ENCODE measurements at places on chromosomes 1 and 21. TPM values are rescaled to one million over a fixed set of nuclear protein-coding genes. Genes with fewer than 3 reads are reported as not detected.

The LIN28A gene
- total RNA-seq = not detected

The PRELP gene
- 7.1 TPM for total RNA-seq

The AK4 gene
- total RNA-seq = 2.3 TPM

The GLIS1 gene
- 0.10 TPM for total RNA-seq

- no peaks in the 10 kb centered on the region for H3K27me3 ChIP-seq
- peaks cover 51% of the 10 kb centered on the region for H3K4me1 ChIP-seq
- peak overlapping the region; percentile 97 for H3K27ac ChIP-seq
Observed at GRCh38 chr1:181033128-181033798, 520 bp upstream of the MR1 start.

The TRPM2 gene
- total RNA-seq = 3.1 TPM

- DNase-seq = no peak
- no peak overlapping the region for H3K27ac ChIP-seq
- no peaks in the 10 kb centered on the region for H3K4me1 ChIP-seq
- no peaks in the 10 kb centered on the region for H3K27me3 ChIP-seq
Observed at GRCh38 chr1:66172272-66172671, 361.7 kb upstream of the SGIP1 start.

The CACNA1E gene
- total RNA-seq = not detected

- H3K4me3 ChIP-seq = no peak overlapping the region
- DNase-seq = no peak
Observed at GRCh38 chr1:114250683-114251572, 97.3 kb upstream of the SYT6 start.

DNA sequence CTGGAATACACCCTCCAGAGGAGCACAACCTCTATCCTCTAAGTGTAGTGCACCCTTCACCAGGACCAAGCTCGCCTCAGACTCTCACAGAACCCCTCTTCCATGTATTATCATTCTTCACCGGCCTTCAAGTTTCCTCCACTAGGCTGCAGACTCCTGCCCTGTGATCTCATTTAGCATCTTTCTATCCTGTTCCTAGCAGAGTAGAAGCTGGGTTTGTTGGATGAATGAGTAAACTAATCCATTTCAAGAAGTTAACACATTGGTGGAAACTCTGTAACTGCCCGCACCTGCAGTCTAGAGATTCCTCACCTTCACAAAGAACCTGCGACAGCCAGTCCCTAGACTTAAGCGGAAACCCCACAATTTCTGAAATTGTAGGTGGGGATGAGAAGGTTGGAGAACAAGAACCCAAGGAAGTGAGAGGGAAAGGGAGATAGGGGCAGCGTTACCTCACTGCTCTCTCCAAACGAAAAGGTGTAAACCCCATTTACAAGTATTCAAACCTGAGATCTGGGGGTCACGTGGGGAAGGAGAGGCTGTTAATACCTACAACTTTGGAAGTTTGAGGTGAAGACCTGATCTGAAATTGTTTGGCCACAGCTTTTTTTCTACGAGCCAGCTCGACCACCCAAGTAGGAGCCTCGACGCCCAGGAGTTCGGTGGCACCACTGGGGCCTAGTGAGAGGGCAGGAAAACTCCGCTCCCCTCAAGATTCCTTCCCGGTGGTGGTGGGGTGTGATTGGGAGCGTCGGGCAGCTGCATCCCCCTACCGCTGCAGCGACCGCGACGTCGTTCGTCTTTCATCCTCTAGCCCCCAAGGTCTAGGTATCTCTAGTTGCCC lies 1.2 kb downstream of the PTPN14 start:
- H3K27me3 ChIP-seq = no peaks in the 10 kb centered on the region
- H3K27ac ChIP-seq = peak overlapping the region; percentile 100
- peaks cover 19% of the 10 kb centered on the region for H3K4me1 ChIP-seq
- H3K36me3 ChIP-seq = no peaks in the 10 kb centered on the region
- peak overlapping the region; percentile 75 for H3K4me3 ChIP-seq

The OR13G1 gene
- not detected for total RNA-seq

The OR6K3 gene
- total RNA-seq = not detected

GRCh38 chr1:153538315-153538821 lies 2.4 kb downstream of the S100A5 start:
- no peak for DNase-seq
- no peak overlapping the region for H3K27ac ChIP-seq
- H3K36me3 ChIP-seq = no peaks in the 10 kb centered on the region
- peaks cover 27% of the 10 kb centered on the region for H3K4me1 ChIP-seq
- H3K27me3 ChIP-seq = no peaks in the 10 kb centered on the region
- no peak overlapping the region for H3K4me3 ChIP-seq

DNA sequence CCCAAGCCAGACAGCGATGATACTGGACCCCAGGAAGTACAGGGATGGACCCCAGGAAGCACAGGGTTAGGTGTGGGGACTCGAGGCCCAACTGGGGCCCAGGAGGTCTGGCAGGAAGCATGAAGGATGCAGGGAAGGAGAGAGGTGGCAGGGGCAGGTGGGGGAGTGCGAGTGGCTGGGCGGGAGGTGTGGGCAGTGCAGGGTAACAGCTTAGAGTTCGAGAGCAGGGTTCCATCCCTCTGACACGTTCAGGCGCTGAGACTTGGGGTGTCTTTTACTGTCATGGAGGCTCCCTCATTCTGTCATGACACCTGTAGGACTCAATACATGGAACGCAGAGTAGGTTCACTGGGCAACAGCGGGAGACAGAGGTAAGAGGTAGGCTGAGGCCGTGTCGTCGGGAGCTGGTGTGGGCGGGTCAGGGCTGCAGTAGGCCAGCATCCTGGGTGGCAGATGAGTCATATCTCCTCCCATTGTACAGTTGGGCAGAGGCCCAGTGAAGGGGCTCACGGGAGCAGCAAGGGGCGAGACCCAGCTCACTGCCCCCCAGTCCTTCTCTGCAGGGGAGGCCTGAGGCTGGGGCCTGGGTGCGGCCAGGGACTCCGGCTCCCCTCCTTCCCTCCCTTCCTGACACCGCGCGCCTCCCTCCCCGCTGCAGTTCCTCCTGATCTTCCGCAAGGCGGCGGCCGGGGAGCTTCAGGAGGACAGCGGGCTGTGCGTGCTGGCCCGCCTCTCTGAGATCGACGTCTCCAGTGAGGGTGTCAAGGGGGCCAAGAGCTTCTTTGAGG lies 11.6 kb upstream of the CTRC start:
- H3K36me3 ChIP-seq = peaks cover 14% of the 10 kb centered on the region
- H3K4me1 ChIP-seq = peaks cover 7% of the 10 kb centered on the region
- no peaks in the 10 kb centered on the region for H3K27me3 ChIP-seq

DNA sequence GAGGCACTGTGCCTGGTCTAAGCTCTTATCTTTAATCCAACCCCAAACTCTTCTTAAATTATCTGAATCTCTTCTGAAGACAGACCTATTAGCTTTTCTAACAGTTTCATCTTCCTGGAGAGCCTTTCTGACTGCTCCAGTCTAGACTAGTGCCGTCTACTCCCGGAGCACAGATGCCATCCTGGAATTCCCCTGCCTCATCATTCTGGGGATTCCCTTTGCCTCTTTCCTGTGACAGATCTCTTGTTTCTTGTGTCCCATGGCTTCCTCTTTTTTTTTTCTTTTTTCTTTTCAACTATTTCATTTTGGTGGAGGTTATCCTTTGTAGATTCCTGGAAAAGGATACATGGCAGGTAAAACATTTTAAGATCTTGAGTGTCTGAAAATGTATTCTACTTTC lies 11.7 kb downstream of the SEMA4A start:
- no peak overlapping the region for H3K27ac ChIP-seq
- H3K4me3 ChIP-seq = no peak overlapping the region
- H3K4me1 ChIP-seq = no peaks in the 10 kb centered on the region
- no peaks in the 10 kb centered on the region for H3K27me3 ChIP-seq
- DNase-seq = no peak

DNA sequence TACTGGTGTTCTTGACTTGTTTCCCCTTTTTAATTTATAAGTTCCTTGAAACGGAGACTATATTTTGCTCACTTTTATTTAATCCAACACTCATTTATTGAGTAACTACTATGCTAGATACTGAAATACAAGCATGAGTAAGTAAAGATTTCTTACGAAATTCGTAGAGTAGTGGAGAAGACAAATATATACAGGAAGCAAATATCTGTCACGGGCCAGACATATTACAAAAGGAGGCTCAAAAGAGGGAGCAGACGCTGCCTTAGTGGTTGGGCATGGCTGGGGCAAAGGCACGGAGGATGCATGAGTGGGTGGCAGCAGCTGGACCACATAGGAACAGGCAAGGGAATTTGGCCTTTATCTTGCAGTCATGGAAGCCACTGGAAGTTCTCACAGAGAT lies 6.8 kb downstream of the NCF2 start:
- H3K36me3 ChIP-seq = no peaks in the 10 kb centered on the region
- H3K4me1 ChIP-seq = no peaks in the 10 kb centered on the region
- peak; percentile 60 for DNase-seq
- H3K4me3 ChIP-seq = no peak overlapping the region
- no peaks in the 10 kb centered on the region for H3K27me3 ChIP-seq

DNA sequence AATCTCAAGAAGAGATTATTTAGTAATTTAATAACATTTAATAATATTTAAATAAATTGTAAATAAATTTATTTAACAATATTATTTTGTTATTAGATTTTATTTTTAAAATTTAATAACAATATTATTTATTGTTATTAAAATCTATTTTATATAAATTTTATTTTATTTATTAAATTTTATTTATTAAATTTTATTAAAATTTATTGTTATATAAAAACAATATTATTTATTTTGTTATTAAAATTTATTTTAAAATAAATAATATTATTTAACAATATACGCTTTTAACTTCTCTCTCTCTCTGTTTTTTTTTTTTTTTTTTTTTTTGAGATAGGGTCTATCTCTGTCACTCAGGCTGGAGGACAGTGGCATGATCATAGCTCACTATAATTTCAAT lies 347.1 kb upstream of the LRRC7 start:
- no peak overlapping the region for H3K27ac ChIP-seq
- no peaks in the 10 kb centered on the region for H3K27me3 ChIP-seq
- no peak for DNase-seq
- H3K4me1 ChIP-seq = no peaks in the 10 kb centered on the region
- no peak overlapping the region for H3K4me3 ChIP-seq

GRCh38 chr1:178634445-178634844 lies 90.6 kb upstream of the RALGPS2 start:
- DNase-seq = no peak
- H3K4me3 ChIP-seq = no peak overlapping the region
- H3K27ac ChIP-seq = no peak overlapping the region
- no peaks in the 10 kb centered on the region for H3K4me1 ChIP-seq
- H3K36me3 ChIP-seq = no peaks in the 10 kb centered on the region
- H3K27me3 ChIP-seq = no peaks in the 10 kb centered on the region

- H3K36me3 ChIP-seq = no peaks in the 10 kb centered on the region
- H3K27ac ChIP-seq = no peak overlapping the region
- no peak overlapping the region for H3K4me3 ChIP-seq
Observed at GRCh38 chr1:87473203-87473661, 144.6 kb downstream of the LMO4 start.

DNA sequence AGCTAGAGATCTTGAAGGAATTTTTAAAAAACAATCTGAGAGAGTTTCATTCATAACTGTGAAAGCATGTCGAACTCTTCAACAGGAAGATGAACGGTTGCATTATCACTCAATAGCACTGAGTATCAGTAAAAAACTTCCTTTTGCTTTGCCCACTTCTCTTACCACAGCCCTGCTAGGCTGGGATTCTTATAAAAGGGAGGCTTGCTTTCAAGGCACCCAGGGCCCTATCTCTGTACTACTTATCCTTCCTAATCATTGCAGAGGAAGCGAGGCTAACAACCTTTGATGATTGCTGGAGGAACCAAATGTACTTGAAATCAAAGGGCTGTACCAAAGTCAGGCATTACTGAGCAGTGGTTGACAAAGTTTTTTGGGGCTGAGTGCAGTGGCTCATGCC lies 71.2 kb downstream of the SNRPE start:
- H3K27ac ChIP-seq = no peak overlapping the region
- no peaks in the 10 kb centered on the region for H3K36me3 ChIP-seq
- H3K27me3 ChIP-seq = no peaks in the 10 kb centered on the region
- H3K4me3 ChIP-seq = no peak overlapping the region
- no peaks in the 10 kb centered on the region for H3K4me1 ChIP-seq

GRCh38 chr21:16418226-16418625 lies 688.4 kb downstream of the USP25 start:
- no peaks in the 10 kb centered on the region for H3K27me3 ChIP-seq
- H3K27ac ChIP-seq = no peak overlapping the region
- DNase-seq = no peak
- peaks cover 16% of the 10 kb centered on the region for H3K4me1 ChIP-seq
- no peak overlapping the region for H3K4me3 ChIP-seq
- no peaks in the 10 kb centered on the region for H3K36me3 ChIP-seq

The AUNIP gene
- total RNA-seq = 0.46 TPM

GRCh38 chr1:167482184-167482583 lies 36.1 kb downstream of the CD247 start:
- no peak for DNase-seq
- H3K4me1 ChIP-seq = no peaks in the 10 kb centered on the region
- no peaks in the 10 kb centered on the region for H3K36me3 ChIP-seq
- H3K4me3 ChIP-seq = no peak overlapping the region
- no peaks in the 10 kb centered on the region for H3K27me3 ChIP-seq

DNA sequence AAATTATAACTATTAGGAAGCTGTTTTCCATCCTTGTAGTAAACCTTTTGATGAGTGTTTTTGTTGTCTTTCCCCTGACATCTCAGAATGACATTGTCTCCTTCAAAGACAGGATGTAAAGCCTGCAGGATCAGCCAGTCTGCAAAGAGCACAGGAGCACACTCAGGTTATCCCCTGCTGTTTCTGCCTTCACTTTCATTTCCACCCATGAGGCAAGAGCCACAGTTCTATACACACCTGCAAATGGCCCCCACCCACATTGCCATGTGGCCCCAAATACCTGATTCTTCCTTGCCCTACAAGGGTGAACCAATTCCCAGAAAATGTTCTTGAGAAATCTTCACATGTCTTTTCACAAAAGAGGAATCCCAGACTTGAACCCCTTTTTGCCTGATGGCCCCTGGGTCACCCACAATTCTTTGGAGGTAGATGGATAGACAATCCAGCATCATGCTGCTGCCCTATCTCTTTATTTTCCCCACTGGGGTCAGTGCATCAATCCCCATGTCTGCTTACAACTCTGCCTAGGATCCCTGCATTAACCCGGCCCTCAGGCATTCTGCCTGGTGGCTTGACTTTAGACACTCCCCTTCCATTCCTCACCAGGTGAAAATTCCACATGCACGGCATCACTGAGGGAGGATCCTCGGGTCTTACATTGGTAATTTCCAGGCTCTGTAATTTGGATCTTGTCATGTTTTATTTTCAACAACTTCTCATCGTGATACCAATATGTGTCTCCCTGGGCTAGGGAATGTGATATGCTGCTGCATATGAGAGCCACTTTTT lies 2.6 kb downstream of the FCRL3 start:
- no peak for DNase-seq
- H3K27me3 ChIP-seq = peaks cover 9% of the 10 kb centered on the region
- no peaks in the 10 kb centered on the region for H3K36me3 ChIP-seq

DNA sequence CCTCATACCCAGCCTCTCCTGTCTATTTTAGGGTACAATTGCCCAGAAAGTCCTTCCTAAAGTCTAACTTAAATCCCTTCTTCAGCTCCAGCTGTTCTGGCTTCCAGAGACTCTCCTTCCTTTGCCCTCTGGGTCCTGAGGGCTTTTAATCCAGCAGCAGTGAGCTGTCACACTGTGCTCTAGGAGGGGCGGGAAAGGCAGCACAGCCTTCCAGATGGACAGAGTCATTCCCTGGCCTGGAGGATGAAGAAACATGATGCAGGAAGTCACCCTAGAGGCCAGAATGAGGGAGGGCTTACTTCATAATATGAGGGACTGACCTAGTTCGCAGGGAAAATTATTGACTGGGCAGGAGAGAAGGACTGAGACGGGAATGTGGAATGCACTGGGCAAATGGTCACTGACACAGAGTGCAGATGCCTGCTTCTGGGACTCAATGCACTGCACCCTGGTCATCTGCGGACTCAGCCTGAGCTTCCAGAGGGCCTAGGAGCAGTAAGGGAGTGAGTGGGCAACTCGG lies 1.3 kb downstream of the SH2D2A start:
- no peaks in the 10 kb centered on the region for H3K27me3 ChIP-seq
- H3K4me1 ChIP-seq = peaks cover 22% of the 10 kb centered on the region
- H3K36me3 ChIP-seq = no peaks in the 10 kb centered on the region
- DNase-seq = peak; percentile 55

The GJA9 gene
- total RNA-seq = not detected

The GBP3 gene
- total RNA-seq = 54.4 TPM

The CASQ2 gene
- total RNA-seq = 0.34 TPM
